ENCODE measurements at places on chromosomes 16 and 17. TPM values are rescaled to one million over a fixed set of nuclear protein-coding genes. Genes with fewer than 3 reads are reported as not detected.

SLC12A3 gene
- not detected for total RNA-seq

MVP gene
- 38.6 TPM for total RNA-seq

MPV17L gene
- 7.0 TPM for total RNA-seq

HEATR3 gene
- total RNA-seq = 9.0 TPM

NXPH3 gene
- 4.0 TPM for total RNA-seq

SLC2A4 gene
- total RNA-seq = 146 TPM

MMP28 gene
- total RNA-seq = 3.0 TPM

- DNase-seq = no peak
Observed at GRCh38 chr17:51598824-51599223, 338.5 kb downstream of the UTP18 start.

DNA sequence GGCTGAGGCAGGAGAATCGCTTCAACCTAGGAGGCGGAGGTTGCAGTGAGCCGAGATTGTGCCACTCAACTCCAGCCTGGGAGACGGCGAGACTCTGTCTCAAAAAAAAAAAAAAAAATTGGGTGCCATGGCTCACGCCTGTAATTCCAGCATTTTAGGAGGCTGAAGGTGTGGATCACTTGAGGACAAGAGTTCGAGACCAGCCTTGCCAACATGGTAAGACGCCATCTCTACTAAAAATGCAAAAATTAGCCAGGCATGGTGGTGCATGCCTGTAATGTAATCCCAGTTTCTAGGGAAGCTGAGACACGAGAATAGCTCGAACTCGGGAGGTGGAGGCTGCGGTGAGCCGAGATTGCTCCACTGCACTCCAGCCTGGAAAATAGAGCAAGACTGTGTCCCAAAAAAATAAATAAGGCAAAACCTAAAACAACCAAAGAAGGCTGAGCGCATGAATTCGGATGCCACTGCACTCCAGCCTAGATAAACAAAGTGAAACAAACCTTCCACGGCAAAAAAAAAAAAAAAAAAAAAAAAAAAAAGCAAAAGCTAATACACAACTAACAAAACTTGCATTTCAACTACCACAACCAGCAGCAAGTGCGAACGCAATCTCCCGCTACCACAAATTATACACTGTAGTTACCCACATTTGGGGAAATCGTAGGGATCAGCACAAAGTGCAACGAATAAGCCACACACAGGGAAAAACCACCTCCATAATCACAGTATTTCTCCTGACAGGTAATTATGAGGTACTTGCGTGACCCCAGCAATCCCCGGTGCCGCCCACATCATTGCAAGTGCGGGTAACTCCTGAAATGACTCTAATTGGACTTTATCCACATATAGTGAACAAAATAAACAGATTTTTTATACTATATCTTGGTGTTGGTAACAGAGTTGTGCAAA is 25.6 kb downstream of the TEX14 start:
- no peak for DNase-seq

- DNase-seq = no peak
Observed at GRCh38 chr17:1232786-1233185, 37.5 kb upstream of the BHLHA9 start.

DNA sequence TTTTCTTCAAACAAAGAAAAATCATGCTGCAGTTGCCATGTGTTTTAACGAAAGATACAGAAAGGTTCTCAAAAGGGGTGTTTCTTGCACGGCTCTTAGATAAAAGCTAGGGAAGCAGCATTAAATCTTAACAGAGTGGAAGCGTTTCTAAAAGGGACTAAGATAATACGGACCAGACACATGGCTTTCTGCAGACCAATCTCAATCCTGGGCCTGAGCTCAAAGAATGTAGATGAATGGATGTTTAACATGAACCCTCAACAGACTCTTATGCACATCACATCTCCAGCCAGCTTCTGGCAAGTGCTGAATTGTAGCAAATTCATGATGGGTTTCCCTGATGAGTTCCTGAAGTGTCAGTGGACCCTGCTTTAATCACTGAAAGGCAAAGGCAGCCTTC is 80.2 kb upstream of the COX10 start:
- DNase-seq = no peak

DNA sequence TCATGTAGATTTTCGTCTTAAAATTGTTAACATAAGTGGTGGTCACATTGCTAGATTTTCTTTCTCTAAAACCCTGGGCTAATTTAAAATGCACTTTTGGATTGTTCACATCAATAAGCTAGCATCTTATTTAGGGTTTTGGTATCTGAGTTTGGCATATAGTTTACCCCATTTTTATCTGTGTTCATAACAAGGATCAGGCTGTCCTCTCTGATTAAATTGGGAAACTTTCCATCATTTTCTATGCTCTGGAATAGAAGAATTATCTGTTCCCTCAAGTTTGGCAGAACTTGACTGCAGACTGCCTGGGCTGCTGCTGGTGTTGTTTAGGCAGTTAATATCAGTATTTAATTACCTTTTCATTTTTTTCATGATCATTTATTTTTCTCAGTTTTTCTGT is 1.8 kb downstream of the SPECC1 start:
- DNase-seq = no peak

GRCh38 chr17:76002100-76002499 is 1.4 kb downstream of the CDK3 start:
- no peak for DNase-seq

DNA sequence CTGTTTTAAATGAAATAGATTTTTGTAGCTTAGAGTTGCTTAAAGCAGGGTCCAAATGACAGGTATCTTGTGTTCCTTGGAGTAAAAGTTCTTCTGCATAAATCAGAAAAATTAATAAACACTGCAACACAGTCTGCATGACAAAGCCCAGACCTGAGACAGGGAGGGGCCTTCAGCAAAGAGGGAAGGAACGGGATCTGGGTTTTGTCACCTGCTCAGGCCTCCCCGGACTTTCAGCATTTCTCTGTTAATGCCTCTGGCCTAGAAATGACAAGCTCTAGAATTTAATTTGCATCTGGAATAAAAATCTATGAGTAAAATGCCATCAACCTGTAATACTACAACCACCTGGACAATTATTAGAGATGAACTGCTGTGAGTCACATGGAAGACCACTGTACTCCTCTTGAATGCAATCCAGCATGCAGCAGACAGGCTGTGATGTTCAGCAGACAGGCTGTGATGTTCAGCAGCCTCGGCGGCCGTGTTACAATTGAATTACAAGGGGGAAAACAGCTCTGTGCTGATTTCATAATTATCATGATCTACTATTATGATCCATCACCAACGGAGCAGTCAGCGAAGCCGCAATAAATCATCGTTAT is 170.2 kb downstream of the TOX3 start:
- no peak for DNase-seq

DNA sequence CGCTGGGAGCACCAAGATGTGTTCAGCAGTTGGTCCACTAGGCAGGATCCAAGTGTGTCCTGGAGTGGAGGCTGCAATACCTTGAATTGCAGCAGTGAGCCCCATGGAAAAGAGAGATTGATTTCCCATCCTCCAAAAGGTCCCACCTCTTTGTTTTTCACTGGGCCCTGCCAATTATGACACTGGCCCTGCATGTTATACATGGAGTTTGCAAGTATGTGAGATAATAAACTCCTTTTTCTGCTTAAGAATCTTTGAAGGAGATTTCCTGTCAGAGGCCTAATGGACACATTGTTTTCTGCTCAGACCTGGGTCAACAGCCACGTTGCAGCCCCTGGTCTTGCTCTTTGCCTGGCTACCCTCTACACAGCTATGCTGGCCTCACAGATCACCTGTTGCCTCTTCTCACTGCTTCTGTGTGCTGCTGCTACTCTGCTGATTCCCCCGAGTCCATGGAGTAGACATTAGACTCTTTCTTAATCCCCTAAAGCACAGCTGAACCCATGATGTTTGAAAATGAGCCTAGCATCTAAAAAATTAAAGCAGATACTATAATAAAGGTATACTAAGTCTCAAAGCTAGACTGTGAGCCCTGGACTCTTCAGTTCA is 341.9 kb upstream of the CDH11 start:
- DNase-seq = no peak

- DNase-seq = no peak
Observed at GRCh38 chr16:65782611-65783600, 583.6 kb upstream of the CDH5 start.

DNA sequence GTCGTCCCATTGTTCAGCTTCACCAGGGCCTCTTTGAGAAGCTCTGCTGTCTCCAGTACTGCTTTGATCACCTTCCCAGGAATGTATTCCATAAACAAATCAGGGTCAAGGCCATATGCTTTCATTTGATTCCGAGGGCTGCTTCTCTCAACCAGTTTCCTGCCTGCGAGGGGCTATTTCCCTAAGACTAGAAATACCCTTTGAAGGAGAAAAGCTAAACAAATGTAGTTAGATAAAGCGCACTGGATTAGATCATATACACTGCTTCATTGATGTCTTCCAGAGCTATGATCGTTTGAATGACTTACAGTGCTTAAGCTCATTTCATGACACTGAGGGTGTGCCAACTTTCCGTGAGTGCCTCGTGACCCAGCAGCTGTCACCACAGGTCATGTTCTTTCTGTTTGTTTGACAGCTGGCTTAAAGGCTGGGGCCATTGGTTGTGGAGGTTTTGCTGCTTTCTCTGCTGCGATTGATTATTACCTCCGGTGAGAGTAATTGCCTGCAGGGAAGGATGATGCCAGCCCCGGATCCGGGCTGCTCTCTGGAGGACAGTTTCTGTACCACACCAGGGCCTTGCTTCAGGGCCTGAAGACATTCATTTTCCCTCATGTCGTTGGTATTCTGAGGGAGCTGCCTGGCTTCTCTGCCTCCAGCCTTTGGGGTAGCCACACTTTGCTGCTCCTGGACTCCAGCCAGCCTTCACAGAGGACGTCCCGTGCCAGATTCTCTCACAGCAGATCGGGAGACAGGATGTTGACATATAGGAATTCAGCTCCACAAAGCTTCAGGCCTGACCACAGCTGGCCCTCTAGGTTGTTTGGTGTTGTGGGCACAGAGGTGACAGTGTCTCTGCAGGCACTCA is 3.9 kb downstream of the TIMM22 start:
- DNase-seq = peak; percentile 56

DNA sequence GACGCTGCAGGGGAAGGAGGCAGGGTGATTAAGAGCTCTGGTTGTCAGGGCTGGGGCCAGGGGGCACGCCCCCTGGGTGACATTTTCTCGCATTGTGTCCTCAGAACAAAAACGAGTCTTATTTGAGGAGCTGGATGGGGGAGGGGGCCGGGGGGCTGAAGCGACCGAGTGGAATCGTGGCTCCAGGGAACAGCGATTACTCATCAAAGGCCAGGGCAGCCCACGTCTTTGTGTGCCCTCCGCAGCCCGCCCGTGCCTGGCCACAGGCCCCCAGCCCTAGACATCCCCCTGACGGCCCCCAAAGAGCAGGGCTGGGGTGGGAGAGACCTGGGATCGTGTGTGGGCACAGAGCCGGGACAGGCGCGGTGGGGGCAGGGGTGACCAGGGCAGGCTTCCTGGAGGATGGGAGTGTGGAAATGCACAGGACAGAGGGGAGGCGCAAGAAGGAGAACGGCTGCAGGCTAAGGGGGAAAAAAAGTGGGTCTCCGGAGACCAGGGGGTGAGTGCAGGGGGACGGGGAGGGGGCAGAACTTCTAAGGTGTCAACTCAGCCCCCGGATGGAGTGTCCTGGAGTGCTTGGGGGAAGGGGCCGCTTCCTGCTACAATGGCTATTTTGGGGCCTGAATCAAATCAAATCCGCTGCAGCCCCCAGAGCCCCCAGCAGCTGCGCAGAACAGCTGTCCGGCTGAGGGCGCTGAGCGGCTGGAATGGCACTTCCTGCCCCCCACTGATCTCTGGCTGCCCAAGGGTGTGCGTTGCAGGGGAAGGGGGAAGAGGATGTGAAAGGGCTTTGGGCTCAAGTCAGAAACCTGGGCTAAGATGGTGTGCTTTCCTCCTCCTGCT is 24.0 kb upstream of the PHB1 start:
- DNase-seq = no peak

DNA sequence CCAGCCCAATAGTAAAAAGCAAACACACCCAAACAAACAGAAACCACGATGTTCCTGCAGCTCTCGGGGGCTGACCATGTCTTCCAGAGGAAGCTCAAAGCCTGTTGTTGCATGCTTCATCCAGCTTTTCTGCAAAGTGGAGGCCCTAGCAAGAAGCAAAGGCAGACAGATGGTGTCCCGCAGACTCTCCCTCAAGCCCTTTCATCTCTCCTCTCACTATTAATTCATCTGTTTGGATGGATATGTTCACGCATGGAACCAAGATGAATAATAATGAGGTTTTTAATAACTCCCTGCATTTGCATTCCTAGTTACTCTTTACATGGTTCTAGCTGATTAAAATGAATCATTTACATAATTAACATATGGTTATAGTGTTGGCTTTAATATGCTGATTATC is 36.6 kb downstream of the RBFOX1 start:
- no peak for DNase-seq

- DNase-seq = no peak
Observed at GRCh38 chr17:67059372-67059771, 15.0 kb downstream of the CACNG1 start.

- no peak for DNase-seq
Observed at GRCh38 chr16:79847569-79847968, 247.0 kb upstream of the MAF start.

DNA sequence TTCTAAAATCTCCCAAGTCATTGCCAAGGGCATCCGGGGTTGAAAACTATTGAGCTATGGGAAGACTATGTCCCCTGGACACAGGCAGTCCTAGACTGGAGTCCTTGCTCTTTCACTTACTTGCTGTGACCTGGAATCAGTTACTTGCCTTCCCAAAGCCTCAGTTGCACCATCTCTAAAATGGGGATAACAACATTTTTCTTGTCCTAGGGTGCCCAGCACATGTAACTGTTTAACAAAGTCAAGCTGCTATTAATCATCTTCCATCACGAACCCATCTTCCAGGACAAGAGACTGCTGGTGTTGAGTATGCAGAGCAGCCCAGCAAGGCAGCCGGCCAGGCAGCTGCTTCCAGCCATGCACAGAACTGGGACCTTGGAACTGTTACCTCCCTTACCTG is 9.9 kb upstream of the CACNG4 start:
- no peak for DNase-seq

- no peak for DNase-seq
Observed at GRCh38 chr16:57192146-57192545, 6.0 kb downstream of the RSPRY1 start.
